ENCODE measurements at places on chromosomes 5 and 9.

- no peak for DNase-seq
Measured at GRCh38 chr5:176151281-176151680, 86.9 kb upstream of the SIMC1 start.

DNA sequence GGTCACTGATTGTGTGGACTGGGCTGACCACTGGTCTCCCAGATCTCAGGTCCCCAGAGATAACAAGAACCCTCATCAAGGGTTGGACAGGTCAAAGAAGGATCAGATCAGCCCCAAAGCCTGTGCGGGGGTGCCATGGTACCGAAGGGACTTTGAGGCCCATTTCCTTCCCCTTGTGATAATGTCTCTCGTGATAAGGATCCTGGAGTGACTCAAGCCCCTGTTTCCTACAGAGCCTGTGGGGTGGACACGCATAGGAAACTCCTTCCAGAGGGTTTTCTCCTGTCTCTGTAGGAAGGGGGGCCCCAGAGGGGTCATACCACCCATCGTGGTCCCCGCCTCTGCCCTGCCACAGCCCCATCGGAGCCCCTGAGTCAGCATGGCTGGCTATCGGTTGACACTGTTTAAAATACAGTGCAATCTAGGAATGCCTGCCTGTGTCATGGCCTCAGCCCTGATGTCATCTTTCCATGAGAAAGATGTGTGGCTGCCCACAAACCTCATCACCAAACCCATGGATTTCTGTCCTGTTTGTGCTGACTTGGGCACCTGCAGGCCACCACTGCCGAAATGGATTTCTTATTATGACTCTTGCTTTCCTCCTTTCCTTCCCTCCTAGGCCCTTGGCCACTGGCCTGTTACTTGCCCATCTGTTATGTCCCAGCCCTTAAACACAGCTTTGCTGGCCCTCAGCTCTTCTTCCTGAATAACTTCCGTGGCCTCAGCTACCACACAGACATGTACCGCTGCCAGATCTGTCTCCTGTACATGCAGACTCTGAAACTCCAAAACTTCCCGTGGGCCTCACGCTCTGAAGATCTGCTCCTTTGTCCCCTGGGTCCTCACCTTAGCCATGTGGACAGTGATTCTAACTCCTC, 2.9 kb upstream of the CSF2 start:
- DNase-seq: no peak

GRCh38 chr5:149217096-149217802, 54.4 kb upstream of the AFAP1L1 start:
- no peak for DNase-seq

DNA sequence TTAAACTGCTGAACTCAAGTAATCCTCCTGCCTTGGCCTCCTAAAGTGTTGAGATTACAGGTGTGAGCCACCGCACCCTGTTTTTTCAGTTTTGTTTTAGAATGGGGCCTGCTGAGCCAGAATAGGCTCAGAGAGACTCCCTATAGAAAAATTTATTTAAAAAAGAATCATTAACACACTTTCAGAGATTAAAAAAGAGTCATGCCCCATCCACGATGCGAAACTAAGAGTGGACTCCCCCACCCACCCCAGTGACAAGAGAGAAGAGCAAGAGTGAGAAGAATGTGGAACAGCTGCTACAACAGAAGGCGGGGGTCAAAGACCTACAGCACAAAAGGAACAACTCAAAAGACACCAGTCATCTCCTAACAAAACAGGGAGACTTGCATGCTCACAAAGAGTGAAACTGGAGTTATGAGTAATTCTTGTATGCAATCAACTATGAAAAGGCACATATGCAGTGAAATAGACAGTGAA, 47.2 kb downstream of the GLDC start:
- no peak for DNase-seq

- no peak for DNase-seq
Measured at GRCh38 chr5:83034528-83035207, 42.5 kb downstream of the TMEM167A start.

DNA sequence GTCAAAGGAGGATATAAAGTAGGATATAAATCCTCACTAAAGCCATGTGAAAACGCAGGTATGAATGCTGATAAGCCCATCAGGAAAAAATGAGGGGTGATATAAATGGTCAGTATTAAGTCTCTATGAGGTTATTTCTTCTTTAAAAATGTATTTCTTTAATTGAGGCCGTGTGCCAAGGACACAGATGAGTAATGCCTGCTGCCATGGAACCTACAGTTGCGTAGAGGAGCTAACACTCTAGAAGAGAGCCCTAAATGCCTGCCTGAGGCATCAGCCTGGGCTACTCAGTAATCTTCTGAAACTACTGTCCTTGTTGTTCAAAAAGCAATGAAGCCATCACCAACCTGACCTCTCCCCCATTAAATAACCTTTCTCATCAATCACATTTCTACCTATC, 84.9 kb downstream of the KLHL3 start:
- DNase-seq: no peak

DNA sequence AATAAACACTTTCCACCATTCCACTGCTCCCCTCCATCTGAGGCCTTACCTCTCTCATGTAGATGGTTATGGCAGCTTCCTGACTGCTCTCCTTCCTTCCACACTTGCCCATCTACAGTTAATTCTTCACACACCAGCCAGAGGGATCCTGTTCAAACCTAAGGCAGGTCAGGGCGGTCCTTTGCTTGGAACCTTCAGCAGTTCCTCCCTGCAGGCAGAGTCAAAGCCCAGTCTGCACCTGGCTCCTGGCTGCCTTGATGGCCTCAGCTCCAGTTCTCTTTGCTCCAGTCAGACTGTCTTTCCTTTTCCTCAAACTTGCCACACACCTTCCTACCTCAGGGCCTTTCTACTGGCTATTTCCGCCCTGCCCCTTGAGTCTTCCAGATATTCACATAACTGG, 30.2 kb upstream of the NR3C1 start:
- no peak for DNase-seq

DNA sequence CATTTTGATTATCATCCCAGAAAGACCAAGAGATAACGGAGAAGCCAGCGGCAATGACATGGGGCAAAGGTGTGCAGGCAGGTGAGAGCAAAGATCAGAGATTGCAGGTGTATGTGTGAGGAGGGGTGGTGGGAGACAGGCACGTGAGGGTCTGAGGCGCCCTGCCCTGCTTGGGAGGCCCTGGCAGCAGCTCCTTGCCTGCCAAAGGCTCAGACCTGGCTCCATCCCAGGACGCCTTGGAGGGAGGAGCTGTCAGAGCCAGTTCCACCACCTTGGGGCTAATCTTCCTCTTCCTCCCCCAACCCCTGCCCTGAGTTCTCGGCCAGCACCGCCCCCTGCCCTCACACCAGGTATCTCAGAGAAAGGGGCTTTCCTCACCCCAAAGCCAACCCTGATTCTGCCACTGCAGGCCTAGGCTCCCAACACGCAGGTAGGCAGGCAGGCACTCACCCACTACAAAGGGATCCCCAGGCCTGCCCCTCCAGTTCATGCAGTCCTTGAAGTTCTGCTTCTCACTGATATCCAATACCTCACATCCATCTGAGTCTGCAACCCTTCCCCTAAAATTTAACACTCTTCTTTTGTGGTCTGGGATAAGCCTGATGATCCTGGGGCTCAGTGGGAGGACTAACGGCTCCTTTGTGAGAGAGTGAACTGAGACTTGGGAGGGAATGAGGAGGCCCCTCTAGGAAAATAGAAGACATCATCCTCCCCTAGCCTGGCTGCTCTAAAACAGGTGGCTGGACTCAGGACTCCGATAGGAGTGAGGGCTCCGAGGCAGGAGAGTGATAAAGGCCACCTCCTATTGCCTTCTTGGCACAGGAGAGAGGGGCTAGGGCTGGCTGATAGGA, 1.8 kb downstream of the AQP3 start:
- DNase-seq: no peak

- DNase-seq: no peak
Measured at GRCh38 chr5:149911031-149911430, 33.6 kb downstream of the PDE6A start.

GRCh38 chr9:116693233-116693731, 6.2 kb downstream of the TRIM32 start:
- no peak for DNase-seq

DNA sequence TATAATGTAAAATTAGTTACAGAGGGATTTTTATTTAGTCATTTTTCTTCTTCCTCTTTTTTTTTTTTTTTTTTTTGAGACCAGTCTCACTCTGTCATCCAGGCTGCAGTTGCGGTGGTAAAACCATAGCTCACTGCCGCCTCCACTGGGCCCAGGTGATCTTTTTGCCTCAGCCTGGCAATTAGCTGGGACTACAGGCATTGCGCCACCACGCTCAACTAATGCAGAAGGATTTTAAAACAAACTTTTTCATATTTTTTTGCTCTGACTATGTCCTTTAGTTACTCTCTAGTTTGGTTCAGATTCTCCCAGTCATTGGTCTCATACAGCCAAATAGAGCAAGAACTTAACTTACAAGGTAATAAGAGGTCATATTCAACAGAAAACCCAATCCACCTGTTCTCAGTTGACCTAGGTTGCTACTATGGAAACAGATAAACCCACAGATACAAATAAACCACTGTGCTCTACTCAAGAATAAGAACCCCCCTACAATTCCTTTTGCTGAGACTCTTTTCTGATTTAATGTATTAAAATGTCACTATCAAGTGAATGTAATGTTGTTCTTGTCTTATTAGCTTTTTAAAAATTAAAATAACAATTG, 50.1 kb upstream of the TTC39B start:
- no peak for DNase-seq

GRCh38 chr9:18896531-18897179, 136.4 kb downstream of the SAXO1 start:
- no peak for DNase-seq

GRCh38 chr9:27880635-27881034, 307.4 kb upstream of the C9orf72 start:
- DNase-seq: no peak

- DNase-seq: no peak
Measured at GRCh38 chr9:14366076-14366475, 52.1 kb upstream of the NFIB start.

GRCh38 chr9:75911390-75911789, 20.9 kb downstream of the PCSK5 start:
- no peak for DNase-seq

- DNase-seq: no peak
Measured at GRCh38 chr9:7370988-7371387, 428.6 kb downstream of the DMAC1 start.

GRCh38 chr5:32707418-32707997, 3.6 kb upstream of the NPR3 start:
- no peak for DNase-seq

- DNase-seq: no peak
Measured at GRCh38 chr5:85484982-85485574, 1100.4 kb upstream of the EDIL3 start.

DNA sequence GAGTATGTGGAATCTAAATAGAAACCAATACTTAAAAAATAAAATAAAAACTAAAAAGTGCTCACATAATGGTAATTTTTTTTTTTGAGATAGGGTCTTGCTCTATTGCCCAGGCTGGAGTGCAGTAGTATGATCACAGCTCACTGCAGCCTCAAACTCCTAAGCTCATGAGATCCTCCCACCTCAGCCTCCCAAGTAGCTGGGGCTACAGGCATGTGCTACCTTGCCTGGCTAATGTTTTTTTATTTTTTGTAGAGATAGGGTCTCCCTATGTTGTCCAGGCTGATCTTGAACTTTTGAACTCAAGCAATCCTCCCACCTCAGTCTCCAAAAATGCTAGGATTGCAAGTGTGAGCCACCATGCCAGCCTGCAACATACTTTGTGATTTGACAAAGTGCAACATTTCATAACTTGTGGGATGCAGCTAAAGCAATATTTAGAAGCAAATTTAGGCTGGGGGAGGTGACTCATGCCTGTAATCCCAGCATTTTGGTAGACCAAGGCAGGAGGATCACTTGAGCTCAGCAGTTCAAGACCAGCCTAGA, 18.4 kb downstream of the AP3B1 start:
- no peak for DNase-seq

DNA sequence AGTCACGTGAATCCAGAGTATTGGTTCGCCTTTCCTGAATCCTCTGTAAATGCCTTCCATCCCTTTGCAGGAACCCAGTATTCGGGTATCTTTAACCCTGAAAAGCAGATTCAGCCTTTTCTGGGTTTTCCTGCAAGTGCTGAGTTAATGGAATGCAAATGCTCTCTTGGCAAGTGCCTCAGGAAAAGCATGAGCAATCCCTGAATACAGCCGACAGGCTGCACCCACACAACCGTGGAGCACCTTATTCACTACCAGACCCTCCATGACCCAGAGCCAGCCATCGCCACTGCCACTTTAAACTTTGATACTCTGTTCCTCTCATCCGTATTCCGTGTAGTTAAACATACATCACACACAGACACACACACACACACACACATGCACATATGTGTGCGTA, 54.4 kb downstream of the ZNF622 start:
- DNase-seq: no peak

- no peak for DNase-seq
Measured at GRCh38 chr5:39340506-39340905, 23.8 kb downstream of the C9 start.

- DNase-seq: no peak
Measured at GRCh38 chr5:96248131-96248530, 184.9 kb downstream of the PCSK1 start.

DNA sequence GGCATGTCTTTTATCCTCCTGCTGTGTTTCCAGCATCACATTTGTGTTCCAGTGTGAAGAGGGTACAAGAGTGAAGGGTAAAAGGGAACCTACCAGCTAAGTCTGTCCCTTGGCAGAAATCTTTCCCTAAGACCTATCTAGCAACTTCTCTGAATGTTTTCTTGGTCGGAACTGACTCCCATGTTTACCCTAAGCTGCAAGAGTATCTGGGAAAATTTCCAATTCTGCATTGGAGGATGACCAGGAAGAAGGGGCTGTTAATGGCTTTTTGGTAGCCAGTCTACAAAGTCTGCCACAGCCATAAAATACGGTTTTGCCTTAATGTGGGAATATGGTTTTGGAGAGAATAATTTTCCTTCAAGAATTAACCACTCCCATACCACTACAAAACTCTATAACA, 75.1 kb downstream of the MAST4 start:
- DNase-seq: no peak

GRCh38 chr5:150066901-150067396, 19.4 kb downstream of the CSF1R start:
- no peak for DNase-seq

GRCh38 chr5:34698754-34699153, 42.6 kb downstream of the RAI14 start:
- DNase-seq: no peak

GRCh38 chr5:74304536-74304935, 336.0 kb downstream of the ENC1 start:
- DNase-seq: no peak

- DNase-seq: no peak
Measured at GRCh38 chr9:89654025-89654662, 49.3 kb downstream of the GADD45G start.

DNA sequence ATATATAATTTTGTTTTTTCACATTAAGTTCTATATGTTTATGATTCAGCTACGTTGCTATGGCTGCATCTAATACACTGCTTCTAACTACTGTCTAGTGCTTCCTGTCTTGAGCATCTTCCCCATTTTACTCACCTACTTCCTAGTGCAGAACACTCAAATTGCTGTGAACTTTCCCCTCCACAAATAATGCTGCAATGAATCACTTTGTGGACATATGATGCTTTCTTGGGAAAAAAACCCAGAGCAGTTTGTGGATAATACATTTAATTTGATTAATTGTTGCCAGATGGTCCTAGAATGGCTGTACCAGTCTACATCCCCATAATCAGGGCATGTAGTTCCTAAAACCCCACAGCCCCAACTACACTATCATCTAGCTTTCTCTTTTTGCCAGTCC, 18.5 kb downstream of the CD180 start:
- no peak for DNase-seq

GRCh38 chr9:80843028-80843427, 846.3 kb downstream of the TLE1 start:
- peak; percentile 47 for DNase-seq

GRCh38 chr5:44365345-44365744, 23.9 kb downstream of the FGF10 start:
- no peak for DNase-seq

GRCh38 chr5:177444106-177445051, 2.2 kb upstream of the PRR7 start:
- no peak for DNase-seq
